Amygdala (tissue), 56 donors: ENCODE measurements at places on chromosomes 2 and 18.

DNA sequence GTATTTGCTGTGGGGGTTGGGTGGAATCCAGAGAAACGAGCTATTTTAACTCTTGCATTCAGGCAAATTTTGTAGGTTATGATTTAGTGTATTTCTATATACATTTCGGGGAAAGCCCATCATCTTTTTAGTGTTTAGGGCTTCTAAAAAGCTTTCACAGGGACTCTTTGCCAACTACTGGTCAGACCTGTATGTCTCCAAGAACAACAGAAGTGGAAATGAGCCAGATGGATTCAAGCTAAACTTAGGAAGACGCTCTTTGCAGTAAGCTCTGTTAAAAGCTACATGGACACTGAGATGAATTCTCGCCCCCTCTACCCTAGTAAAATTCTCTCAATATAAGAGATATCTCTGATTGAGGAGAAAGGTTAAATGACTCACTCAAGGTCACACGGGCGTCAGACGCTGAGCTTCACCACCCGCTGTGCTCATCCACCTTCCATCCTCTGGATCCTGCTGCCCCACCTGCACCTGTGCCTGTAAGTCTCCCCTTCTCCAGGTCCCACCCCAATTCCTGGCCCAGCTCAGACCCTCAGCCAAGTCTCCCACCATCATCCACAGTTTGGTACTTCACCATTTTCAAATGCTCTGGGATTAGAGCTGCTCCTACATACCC lies 85.6 kb downstream of the MARCHF4 start:
- no peak for DNase-seq

- peak; percentile 5 for DNase-seq
These were observed 214.5 kb downstream of the TMEM182 start for GRCh38 chr2:102975996-102976975.

- DNase-seq = no peak
These were observed 58.6 kb upstream of the HS6ST1 start for GRCh38 chr2:128377071-128377910.

DNA sequence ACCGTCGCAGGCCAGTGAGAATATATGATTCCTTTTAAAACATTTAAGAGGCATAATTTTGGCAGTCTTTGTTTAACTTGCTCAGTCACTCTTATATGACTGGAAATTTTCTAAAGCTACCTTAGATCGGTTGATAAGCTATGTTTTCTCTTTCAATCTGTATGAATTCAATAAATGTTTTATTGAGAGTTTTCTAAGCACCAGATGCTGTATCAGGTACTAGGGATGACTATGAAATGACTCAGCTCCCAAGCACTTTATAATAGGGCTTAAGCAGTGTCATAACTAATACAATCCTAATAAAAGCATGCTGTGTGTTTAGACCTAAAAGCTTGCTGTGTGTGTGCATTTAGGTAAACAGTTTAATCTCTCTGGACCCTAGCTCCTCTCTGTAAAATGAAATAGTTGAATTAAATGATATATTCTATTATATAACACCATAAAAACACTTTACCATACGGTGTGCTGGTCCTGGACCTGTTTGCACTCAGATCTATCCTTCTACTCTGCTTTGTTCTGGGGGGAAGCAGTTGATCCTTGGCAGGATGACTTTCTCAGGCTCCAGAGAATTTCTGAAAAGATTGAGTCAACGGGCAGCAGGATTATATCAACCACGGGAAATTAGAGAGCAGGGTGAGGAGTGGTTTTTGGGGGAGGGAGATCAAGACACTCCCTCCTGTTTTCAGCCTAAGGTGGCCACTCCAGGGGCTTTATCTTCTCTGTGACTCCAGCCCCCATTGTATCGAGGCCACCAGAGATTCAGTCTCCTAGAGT lies 26.1 kb upstream of the SLC38A11 start:
- DNase-seq = no peak

- no peak for DNase-seq
These were observed 96.3 kb upstream of the THUMPD2 start for GRCh38 chr2:39875182-39875913.
